ENCODE measurements at places on chromosomes 7 and 10. TPM values are rescaled to one million over a fixed set of nuclear protein-coding genes. Genes with fewer than 3 reads are reported as not detected.

TACC2 gene
- polyA plus RNA-seq: 58.5 TPM

HOXA1 gene
- 2.7 TPM for polyA plus RNA-seq

LRRD1 gene
- 0.55 TPM for polyA plus RNA-seq

DNA sequence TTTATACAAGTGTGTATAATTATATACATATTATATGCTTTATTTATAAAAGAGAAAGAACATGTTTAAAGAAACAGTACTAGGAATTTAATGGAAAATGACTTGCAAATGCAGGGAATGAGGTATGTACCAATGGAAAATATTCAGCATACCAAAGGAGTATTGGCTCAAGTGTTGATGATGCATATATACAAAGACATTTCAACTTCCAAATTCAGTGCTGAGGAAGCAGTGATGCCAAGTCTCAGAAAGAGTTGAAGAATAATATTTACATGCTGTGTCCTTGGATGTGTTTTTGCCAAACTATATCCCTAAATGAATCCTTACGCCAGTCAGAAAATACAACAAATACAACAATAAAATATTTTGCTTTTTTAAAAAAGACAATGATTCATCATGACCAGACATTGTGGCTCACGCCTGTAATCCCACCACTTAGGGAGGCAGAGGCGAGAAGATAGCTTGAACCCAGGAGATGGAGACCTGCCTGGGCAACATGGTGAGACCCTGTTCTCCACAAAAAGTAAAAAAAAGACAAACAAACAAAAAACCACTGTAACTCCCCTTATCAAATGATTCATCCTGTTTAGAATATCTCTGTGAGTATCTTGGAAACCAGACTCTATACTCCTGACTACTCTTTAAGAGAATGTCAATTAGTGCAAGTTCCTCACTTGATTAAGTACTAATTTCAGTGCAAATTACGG is 157.2 kb downstream of the CHRM2 start:
- no peak for DNase-seq

TRPV6 gene
- 16.5 TPM for polyA plus RNA-seq

- no peak for DNase-seq
These were observed 4.4 kb downstream of the RPS24 start for GRCh38 chr10:78038105-78038504.
